ENCODE measurements at places on chromosomes 1 and 21.

DNA sequence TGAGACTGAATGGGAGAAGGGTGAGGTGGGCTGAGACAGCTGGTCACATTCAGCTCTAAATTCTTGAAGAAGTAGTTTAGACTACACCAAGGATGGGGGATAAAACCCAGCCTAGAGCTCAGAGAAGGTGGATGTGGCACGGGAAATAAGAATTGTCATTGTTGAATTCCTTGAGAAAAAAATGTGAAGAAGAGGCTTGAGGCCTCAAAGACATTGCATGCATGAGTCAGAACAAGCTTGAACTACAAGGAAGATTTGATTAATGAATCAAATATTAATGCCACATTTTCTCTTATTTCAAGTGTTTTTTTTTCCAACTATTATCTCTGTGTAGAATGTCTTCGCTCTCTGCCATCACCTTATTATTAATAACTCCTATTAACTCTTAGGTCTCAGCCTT is 58.9 kb downstream of the MAP3K7CL start:
- no peak for DNase-seq

DNA sequence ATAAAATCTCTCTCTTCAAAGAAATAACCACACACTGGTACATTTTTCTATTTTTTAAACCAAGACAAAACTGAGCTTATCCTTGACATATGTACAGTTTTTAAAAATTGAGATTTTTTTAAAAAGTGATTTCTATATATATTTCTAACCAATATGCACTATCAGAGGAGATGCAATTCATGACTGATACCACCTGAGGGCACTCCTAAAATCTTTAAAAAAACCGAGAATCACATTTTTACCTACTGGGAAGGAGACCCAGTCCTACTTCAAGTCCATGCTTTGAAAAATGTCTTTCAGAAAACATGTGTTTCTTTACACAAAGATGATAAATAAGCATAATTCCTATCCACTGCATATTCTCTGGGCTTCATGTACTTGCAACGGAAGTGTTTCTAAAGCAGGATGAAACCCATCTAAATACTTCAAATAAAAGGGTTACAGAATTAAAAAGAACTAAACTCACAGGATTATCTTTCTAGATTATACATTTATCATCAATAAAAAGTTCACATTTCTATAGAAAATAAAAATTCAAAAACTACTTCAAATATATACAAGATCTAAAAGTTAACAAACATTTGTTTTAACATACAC is 98.6 kb downstream of the ENAH start:
- no peak for DNase-seq

GRCh38 chr1:234848972-234849649 is 239.1 kb upstream of the IRF2BP2 start:
- no peak for DNase-seq

GRCh38 chr1:13725714-13726175 is 25.8 kb downstream of the PRDM2 start:
- no peak for DNase-seq

- DNase-seq, result no peak
These were observed 248.3 kb upstream of the CAMK1G start for GRCh38 chr1:209335178-209335577.

DNA sequence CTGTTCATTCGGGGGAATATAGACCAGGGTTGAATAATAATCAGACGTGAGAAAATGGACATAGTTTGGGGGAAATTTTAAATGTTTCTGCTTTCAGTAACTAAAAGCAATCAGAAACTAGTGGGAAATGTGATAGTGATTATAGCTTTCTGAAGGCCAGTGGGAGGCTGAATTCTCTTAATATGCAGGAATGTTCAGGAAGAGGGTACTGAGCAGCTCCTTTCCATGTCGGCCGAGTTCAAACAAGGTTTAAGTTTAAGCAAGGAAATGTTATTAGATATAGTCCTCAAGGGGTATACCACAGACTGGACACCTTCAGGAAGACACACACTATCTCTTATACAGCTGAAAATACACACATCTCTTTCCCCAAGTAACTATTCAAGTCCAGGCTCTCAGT is 105.5 kb downstream of the HHAT start:
- no peak for DNase-seq

DNA sequence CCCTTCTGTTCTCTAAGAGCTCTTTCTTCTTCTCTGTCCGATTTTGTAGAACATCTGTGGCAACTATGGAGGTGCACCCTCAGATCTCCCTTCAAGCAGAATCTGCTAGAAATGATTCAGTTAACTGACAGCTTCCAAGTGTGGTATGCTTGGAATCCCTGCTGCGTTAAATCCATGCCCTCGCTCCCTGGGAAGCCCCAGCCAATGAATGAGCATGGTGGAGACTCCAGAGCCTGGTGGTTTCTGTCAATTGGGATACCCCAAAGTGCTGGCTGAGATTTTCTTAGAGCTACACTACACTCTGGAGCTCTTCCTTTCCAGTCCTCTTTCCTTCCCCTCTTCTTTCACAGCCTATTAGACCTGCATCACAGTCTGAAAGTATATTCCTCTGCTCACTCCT is 116.3 kb upstream of the C1orf21 start:
- DNase-seq, result no peak

DNA sequence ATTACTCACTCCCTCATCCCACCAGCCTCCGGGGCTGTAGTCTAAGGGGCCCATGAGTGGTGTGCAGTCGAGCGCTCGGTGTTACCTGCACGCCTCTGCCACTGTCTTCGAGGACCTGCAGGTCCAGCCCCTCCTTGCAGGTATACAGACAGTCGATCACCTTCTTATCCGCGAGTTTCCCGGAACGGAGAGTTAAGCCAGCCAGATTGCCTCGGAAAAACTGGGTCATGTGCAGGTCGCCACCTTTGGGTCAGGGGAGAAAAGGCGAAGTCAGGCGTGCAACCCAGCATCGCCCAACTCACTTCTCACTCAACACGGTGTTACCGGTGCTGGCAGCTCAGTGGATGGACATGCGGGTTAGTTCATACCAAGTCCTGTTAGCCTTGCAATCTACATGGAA is 84.3 kb downstream of the PIK3CD start:
- DNase-seq, result no peak

DNA sequence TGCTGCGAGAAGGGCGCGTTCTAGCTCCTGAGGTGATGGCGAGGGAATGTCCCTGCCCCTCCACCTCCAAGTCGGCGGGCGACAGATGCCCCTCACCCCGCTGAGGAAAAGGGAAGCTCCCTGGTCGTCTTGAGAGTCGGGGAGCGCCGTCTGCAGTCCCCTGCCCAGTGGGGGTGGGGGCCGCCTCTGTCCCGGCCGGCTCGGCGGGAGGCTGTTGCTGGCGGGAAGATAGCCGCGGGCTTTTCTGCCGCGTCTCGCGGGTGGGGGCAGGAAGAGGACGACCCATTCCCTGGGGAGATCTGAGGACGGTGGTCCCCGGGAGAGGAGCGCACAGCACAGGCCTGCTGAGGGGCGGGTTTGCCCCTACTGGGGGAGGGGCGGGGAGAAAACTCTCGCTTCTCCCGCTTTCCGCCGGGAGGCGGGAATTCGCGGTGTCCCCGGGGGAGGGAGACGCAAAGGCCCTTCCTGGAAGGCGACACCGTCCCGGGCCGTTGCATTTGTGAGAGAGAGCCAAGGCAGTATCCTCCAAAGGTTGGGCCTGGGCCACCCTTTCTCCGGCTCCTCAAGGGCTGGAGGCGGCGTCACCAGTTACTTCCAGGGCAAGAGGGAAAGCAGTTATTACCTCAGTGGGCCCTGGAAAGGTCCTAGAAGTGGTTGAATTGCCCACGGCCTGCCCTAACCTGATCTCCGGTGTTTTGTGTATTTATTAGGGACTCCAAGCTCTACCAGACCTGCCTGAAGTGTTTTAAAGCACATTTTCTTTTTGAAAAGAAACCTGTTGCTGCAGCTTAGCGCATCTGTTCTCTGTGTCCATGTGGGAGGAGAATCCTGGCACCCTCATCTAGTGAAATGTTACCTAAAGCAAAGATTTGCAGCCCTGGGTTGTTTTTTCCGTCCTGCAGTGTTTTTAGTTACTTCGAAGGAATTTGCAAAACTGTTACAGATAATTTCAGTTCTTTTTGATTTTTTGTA is 648 bp downstream of the S100PBP start:
- no peak for DNase-seq

GRCh38 chr21:35840197-35840799 is 220.0 kb downstream of the SETD4 start:
- peak; percentile 56 for DNase-seq

DNA sequence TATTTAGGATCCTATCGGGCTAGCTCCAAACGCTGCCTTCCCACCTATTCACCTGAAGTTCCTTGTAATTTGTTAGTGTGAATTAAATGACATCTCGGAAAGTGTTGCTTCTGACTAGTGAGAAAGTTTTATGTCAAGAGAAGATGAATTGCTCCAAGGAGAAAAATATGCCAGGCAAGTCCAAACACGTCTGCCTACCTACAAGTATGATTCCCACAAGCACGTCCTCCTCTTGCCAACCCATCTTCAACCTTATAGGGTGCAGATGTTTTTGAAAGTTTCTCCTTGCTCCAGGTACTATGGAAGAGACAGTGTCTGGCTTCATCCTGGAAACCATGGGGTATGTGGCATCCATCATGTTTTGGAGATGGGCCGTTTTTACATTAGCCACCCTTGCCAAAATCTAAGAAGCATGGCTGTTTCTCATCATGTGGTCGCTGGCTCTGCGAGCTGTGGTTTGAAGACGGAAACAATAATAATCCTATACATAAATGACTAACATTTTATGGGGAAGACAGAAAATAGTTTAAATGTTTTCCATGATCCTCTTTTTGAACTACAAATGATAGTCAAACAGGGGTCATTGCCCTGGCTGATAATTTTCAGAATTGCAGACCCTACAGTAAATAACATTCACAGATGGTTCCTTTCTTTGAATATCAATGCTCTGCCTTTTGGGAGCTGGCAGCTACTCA is 505.8 kb downstream of the SMYD3 start:
- no peak for DNase-seq

DNA sequence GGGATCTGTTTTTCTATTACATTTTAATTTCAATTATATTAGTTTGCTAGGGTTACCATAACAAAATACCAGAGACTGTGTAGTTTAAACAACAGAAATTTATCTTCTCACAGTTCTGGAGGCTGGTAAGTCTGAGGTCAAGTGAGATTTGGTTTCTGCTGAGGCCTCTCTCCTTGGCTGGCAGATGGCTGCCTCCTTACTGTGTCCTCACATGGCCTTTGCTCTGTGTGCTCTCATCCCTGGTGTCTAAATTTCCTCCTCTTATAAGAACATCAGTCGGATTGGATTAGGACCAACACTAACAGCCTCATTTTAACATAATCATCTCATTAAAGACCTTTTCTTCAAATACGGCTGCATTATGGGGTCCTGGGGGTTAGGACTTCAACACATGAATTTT is 195.2 kb upstream of the CHODL start:
- DNase-seq, result no peak

- no peak for DNase-seq
These were observed 16.5 kb upstream of the ROR1 start for GRCh38 chr1:63757334-63757733.

- no peak for DNase-seq
These were observed 210.3 kb downstream of the URB2 start for GRCh38 chr1:229836324-229836723.

GRCh38 chr1:110210604-110211495 is 736 bp downstream of the KCNC4 start:
- no peak for DNase-seq

DNA sequence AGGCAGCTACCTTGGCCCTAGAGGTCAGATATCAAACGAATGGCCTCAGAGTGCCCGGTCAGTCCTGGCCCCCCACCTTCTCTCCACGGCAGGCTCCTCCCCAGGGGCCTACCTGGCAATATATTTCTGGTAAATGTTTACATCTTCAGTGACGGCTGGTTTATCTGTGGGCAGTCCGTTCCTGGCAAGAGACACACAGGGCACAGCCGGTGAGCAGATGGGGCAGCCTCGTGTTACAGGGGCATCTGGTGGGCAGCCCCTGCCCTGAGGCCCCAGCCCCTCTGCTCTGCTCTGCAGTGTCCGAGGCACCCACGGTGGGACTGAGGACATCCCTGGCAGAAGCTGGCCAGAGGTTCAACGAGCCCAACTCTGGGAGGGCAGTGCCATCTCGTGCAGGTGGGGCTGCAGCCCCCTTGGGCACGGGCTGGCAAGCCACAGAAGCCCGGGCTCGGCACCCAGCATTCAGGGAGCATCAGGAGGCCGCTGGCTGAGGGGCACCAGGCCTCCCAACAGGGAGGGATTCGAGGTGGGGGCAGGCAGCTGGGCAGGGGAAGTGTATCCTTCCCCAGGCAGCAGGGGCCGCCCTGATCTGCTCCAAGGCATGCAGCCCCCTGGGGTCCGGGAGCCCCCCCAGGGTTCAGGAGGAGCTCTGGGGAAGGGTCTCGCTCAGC is 137.9 kb downstream of the CASZ1 start:
- DNase-seq, result no peak

DNA sequence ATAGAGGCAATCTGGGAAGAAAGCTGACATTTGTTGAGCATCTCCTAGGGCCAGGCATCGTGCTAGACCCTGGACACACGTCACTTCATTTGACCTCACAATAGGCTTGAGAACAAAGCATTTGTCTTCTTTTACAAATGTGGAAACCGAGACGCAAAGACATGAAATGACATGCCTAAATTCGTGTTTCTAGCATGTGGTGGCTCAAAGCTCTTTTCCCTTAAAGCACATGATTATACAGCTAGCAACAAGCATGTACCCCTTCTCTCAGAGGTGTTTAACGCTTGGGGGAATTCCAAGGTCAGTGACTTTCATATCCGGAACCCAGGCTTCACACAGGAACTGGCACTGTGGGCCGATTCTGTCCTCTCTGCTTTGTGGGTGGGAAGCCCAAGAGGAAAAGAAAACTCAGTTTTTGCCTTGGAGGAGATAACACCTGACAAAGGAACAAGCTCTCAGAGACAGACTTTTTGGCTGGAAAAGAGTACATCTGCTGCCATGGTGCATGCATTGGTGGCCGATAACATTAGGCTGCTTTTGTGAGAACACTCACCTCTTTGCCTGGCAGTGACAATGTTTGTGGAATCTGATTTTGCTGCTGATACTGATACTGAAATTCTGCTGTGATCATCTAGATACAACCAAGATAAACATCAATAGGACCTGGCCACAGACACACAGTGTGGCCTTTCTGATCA is 15.4 kb upstream of the CD2 start:
- no peak for DNase-seq

- DNase-seq, result no peak
These were observed 116.6 kb upstream of the PROX1 start for GRCh38 chr1:213871179-213871578.

DNA sequence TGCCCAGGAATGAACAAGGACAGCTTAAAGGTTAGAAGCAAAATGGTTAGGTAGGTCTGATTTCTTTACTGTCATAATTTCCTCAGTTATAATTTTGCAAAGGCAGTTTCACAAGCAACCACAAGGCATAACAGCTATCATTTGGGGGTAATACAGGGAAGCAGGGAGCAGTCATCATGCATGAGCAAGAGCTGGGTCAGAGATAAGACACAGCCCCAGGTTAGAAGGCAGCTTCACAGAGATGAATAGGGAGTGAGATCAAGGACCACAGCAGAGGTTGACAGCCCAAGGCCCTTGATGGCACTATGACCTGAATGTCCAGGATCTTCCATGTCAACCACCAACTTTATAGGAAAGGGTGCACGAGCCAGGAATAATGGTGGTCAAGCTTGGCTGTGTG is 9.0 kb upstream of the CSRP1 start:
- DNase-seq, result no peak

Measured in NCI-H187 treated with DMSO at 0.1 percent for 48 hours (cell line).